ENCODE measurements at places on chromosomes 2 and 18.

DNA sequence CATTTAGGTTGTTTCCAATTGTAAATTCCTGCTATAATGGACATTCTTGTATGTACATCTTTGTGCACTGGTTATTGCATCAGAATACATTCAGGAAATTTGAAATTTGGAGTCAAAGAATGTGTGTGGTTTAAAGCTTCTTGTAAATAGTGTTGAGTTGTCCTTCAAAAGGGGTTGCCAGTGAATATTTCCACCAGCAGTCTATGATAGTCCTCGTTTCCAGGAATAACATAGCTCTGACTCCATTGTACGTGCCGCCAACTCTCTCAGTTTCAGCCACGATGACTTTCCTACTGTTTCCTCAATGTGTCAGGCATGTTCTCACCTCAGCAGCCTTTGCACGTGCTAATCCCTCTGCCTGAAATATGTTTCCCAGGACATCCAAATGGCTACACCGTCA lies 10.9 kb upstream of the HS6ST1 start:
- DNase-seq: no peak

DNA sequence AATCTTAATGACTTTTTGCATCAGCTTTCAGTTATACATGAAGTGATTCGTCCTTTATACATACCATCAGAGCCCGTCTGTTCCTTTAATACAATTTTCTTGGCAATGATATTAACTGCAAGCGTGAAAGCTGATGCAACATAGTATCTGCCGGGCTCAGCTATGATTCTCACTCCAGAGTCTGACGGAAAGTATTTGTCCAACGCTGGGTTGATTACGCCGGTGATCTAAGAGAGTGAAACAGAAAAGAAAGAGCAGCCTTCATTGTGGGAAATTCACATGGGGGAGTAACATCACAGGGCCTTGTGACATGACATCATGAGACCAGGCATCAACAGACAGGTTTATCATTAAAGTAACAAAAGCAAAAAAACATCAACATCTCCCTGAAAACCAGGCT lies 6.2 kb downstream of the ODC1 start:
- no peak for DNase-seq

DNA sequence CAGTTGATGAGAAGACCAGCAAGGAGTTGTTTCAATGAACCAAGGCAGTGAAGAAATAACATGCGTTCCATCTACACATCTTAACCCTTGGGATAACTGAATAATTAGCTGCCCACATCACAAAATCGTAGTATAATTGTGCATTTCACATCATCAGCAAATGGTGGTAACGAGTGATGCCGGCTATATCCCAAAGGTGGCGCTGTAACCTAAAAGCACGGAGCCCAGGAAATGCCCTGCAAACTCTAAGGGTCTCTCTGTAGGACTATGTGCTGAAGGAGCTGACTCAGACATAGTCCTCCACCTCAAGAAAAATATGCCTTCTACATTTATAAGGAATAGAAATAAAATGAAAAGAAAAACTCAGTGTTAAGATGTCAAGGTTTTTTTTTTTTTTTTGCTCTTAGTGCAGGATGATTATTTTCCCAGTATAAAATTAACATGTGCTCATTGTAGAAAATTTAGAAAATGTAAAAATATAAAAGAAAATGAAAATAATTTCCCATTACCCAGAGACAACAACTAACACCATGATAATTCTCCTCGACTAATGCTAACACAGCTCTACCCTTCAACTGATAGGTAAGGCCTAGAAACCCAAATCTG lies 23.1 kb upstream of the DSG3 start:
- DNase-seq: no peak

GRCh38 chr18:44229693-44230108 lies 451.0 kb upstream of the SETBP1 start:
- DNase-seq: no peak
